NCI-H1092 treated with DMSO at 0.1 percent for 48 hours (cell line): ENCODE measurements at places on chromosomes 6 and 20.

DNA sequence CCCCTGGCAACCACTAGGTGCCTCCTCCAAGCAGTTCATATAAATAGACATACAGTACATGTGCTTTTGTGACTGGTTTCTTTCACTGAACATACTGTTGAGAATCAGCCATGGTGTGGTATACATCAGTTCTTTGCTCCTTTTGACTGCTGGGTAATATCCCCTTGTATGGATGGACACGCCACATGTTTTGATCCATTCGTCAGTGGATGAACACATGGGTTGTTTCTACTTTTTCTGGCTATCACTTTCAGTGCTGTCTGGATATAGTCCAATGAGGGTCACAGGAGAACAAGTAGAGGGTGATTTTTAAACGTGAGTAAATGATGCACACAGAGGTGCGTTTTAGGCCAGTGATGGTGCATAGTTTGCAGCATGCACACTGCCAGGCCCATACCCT is 183.9 kb downstream of the FOXA2 start:
- no peak for DNase-seq

- DNase-seq, result no peak
These were observed 120.3 kb downstream of the IMPG1 start for GRCh38 chr6:75952128-75952527.

GRCh38 chr6:130913120-130913519 is 85.9 kb downstream of the SMLR1 start:
- no peak for DNase-seq

GRCh38 chr6:136586295-136586694 is 36.1 kb upstream of the MAP7 start:
- no peak for DNase-seq
